ENCODE measurements at places on chromosomes 7 and 10.

GRCh38 chr10:5506751-5507648 lies 7.6 kb upstream of the CALML5 start:
- DNase-seq: no peak

DNA sequence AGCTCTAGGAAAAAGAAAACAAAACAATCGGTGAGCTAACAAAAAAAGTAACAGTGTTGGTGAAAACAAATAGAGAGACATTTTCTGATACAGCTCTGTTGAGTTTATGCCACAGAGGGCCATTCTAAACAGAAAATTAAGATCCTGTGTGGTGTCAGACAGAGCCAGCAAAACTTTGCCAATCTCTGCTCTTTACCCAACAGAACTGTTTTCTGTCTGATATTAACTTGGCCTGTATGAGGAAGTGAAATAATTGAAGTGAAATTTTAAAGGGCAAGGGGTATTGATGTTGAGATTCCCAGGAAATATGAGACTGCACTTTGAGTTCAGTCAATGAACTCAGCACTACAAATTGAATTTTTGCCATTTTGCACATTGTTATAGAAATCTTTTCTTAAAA lies 101.0 kb downstream of the AOAH start:
- no peak for DNase-seq

GRCh38 chr10:43403911-43404703 lies 4.9 kb downstream of the HNRNPF start:
- no peak for DNase-seq

DNA sequence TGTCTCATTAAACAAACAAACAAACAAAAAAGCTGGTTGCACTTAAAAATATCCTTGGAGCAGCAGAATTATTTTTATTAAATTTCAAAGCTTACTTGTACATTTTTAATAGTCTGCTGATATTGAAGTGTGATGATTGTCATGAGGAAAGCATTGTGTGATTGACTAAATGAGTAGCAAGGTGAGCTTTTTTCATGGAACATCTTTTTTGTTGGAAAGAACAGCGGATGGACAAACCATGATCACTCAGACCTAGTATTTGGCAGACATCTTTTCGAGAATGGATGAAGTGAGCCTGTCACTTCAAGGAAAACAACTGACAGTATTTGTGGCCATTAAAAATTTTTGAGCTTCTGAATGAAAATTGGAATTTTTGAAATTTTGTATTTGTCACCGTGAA lies 5.7 kb upstream of the CALML3 start:
- DNase-seq: no peak

DNA sequence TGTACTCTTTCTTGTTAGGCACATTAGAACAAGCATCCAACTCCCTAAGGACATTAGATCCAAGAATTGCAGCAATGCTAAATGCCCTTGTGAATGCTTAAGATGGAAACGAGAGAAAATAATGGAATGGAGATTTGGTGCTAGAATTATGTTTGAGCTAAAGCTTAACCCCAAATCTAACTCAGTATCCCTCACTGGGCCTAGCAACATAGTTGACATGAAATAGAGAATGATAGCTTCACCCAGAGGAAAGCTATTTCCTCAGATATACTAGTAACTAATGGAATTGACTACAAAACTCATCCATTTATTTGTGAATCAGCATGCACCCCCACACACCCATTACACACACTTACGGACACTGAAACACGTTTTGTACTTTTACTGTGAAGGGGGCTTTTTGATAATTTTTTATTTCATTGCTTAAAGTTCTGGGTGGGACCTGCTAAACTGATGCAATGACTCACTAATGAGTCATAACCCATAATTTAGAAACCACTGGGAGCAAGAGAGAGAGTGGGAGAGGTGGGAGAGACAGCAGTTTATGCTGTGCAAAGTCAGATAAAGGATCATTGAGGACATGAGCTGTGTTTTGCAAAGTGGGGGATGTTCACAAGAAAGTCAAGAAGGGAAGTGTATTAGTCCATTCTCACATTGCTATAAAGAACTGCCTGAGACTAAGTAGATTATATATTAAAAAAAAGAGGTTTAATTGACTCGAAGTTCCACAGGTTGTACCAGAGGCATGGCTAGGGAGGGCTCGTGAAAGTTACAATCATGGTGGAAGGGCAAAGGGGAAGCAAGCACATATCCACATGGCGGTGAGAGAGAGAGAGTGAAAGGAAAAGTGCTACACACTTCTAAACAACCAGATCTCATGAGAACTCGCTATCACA lies 382.7 kb downstream of the SFMBT2 start:
- DNase-seq: no peak

DNA sequence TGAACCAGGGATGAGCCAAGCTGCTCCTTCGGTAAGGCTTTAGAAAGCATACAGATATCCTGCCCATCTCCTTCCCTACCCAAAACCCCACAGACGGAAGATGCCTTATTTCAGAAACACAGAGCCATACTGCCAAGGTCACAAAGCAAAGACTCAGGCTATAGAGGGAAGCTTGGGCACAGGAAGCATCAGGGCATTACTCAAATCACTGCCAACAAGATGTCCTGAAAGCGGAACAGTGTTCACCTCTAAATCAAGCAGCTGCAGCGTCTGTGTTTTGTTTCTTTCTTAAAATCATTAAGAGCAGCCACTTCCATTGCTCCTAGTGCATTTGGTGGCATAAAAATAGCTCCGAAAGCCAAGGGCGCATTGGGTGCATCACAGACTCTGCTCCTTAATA lies 307.3 kb downstream of the SORCS1 start:
- no peak for DNase-seq

DNA sequence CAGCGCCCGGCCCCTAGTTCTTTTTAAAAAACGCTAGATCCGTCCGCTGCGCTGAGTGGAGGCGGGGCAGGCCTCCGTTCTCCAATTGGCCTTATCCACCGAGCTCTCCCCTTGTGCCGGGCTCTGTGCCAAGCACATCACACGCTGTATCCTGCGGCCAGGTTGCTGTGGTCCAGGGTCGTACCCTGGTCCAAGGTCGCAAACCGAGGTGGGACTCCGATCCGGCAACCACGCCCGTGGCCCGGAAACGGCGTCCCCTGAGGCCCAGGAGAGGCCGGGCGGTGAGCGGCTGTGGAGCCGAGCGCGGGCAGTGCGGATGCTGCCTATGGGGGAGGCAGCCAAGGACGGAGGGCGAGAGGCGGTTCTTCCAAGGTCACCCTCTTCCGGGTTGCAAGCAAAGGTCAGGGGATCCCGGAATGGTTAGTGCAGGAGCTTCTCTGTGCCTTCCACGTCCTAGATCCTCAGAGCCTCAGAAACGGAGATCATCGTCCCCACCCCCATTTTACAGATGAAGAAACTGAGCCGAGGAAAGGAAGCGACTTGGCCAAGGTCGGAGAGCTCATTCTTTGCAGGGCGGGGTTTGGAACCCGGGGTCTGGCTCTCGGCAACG lies 72.4 kb upstream of the LRRC4 start:
- DNase-seq: no peak

- no peak for DNase-seq
These were observed 29.8 kb upstream of the HABP2 start for GRCh38 chr10:113523071-113523470.

- DNase-seq: no peak
These were observed 7.1 kb upstream of the ANK3 start for GRCh38 chr10:60396766-60397165.

GRCh38 chr10:81019029-81019890 lies 481.6 kb downstream of the SH2D4B start:
- DNase-seq: no peak

DNA sequence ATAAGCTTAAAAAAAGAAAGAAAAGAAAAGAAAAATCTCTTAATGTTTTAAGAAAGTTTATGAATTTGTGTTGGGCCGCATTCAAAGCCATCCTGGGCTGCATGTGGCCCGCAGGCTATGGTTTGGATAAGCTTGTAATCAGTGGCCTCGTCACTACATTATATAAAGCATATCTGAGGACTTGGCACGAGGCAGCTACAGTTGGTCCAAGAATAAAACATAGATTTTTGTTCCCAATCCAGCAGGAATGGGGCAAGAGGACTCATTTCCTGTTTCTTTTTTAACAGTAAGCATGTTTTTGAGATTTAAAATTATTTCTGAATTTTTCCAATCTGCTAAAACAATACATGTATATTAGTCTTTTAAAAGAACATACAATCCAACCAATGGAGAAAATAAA lies 28.6 kb downstream of the MCM10 start:
- DNase-seq: no peak

DNA sequence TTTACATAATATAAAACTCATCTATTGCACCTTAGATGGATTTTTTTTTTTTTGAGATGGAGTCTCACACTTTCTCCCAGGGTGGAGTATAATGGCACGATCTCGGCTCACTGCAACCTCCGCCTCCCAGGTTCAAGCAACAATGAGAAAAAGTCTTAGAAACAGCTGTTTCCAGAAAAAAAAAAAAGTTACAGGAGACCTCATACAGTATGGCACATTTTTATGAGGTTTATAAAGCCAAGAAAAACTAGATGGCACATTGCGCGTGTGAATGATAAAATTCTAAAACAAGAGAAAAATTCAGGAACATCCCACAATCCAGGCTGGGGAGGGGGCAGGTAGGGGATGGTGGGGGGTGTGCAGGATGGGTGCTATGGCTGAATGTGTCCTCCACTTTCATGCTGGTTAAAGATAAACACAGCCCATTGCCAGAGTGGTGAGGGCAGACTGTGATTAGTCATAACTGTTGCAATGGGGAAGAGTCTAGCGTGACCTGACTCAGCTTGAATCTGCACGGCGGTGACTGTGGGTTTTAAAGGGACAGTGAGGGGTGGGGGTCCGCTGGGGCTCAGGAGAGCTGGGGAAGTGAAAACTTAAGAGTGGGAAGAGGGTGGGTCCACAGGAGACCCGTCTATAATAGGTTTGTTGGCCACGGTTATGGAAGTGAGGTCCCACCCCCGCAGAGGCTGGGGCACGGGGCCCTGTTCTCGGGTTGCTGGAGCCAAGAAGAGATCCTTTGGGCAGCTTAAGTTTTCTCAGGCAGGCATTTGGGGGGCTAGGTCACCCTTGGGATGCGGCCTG lies 11.9 kb upstream of the LRRC27 start:
- peak; percentile 43 for DNase-seq

GRCh38 chr10:88835910-88836221 lies 15.8 kb downstream of the ANKRD22 start:
- DNase-seq: no peak

DNA sequence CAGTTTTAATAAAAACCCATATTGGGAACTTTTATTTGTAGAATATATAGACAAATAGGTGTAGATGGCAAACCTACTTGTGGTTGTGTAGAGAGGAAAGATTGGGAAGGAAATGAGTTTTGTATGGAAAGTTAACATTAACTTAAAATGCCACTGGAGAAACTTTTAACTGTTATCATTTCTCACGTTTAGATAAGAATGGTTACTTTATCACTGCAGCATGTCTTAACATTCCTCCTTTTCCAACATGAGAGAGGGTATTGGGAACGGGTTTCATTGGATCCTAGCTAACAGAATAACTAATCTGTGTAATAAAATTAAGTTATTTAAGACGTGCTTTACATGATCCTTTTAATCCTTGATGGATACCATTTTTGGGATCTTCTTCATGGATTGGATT lies 1.8 kb downstream of the LUC7L2 start:
- DNase-seq: no peak

DNA sequence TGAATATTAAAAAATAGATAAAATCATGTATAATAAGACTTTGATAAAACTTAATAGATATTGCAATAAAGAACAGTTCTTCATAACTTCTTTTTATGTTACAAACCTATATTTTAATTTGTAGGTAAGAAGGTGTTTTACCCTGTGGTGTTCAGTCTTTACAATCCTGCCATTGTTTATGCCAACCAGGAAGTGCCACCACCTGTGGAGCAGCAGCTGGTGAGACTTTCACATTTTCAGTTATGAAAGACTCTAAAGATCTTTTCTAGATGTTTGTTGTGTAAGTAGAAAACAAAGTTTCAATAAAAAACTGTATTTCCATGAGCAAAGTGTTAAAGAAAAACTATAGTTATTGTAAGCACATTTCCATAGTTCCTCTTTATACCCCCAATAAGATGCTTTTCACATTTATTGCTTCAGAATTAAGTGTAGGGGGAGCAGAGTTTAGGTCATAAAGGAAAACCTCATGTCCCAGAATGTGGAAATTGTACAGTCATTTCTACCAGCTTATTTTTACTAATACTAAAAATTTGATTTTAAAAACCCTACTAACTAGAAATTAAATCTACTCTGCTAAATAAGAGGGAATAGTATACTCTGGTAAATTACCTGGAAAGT lies 28.7 kb downstream of the CSGALNACT2 start:
- no peak for DNase-seq

GRCh38 chr7:26188957-26189541 lies 11.5 kb downstream of the HNRNPA2B1 start:
- DNase-seq: no peak

- no peak for DNase-seq
These were observed 495.9 kb downstream of the XPNPEP1 start for GRCh38 chr10:109427411-109427810.

GRCh38 chr10:98303569-98303968 lies 35.6 kb upstream of the LOXL4 start:
- DNase-seq: no peak

- DNase-seq: no peak
These were observed 109.5 kb upstream of the TMEM72 start for GRCh38 chr10:44801383-44802327.

- no peak for DNase-seq
These were observed 107.5 kb downstream of the NPTX2 start for GRCh38 chr7:98724591-98724990.

- no peak for DNase-seq
These were observed 47.8 kb downstream of the INSIG1 start for GRCh38 chr7:155345490-155345889.

DNA sequence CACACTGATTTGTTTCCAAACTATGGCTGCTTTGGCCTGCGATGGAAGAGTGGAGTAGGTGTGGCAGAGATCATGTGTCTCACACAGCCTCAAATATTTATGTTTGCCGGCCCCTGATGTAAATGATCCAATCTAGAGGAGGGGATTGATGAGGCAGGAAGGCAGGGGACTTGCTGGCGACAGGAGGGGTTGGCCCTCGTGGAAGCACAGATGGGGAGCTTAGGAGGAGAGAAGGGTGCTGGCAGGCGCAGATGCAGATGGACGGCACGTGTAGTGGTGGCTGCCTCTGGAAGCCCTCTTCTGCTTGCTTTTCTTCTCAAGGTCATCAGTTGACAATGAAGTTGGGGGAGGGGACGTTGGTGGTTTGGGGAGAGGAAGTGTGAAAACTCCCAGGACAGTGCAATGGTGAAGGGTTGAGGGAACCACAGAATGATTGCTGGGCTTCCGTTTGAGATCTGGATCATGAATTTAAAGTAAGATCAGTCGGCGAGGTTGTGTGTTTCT lies 15.4 kb downstream of the COL13A1 start:
- no peak for DNase-seq

DNA sequence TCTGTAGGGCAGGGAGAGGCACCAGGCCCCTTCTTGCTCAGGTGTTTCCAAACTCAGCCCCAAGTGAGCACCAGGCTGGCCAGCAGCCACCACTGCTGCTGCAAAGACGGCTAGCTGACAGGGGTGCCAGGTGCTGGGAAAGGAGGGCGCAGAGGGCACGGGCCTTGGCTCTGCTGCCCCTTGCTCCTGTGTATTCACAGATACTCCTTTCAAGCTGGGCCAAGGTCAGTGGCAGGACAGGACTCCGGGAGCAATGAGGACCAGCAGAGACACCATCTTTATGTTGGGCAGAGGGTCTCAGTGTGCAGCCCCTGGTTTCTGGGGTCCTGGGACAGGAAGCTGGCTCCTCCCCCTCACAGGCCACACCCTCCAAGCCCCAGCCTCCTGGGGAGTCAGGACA lies 110.1 kb downstream of the SMURF1 start:
- DNase-seq: no peak

GRCh38 chr10:33760056-33760943 lies 425.8 kb upstream of the NRP1 start:
- no peak for DNase-seq
